Kidney (tissue), 22 donors: ENCODE measurements at places on chromosomes 7 and 10.

GRCh38 chr10:48192881-48193450 lies 81.5 kb downstream of the FRMPD2 start:
- DNase-seq: no peak

DNA sequence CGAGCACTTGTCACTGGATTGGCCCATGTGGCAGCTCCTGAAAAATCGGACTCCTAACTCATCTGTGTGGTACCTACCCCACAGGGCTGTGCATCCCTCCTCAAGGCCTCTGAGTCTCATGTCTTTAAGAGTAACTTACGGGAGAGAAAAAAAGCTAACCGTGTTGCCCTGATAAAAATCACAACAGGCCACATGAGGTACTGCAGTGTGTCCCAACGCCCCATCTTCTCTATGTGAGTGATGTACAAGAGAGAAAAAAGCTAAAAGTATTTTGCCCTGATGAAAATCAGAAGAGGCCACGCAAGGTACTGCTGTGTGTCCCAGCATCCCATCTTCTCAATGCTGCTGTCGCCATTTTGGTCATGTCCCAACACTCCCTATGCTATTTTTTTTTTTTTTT lies 41.2 kb upstream of the ADRB1 start:
- no peak for DNase-seq

DNA sequence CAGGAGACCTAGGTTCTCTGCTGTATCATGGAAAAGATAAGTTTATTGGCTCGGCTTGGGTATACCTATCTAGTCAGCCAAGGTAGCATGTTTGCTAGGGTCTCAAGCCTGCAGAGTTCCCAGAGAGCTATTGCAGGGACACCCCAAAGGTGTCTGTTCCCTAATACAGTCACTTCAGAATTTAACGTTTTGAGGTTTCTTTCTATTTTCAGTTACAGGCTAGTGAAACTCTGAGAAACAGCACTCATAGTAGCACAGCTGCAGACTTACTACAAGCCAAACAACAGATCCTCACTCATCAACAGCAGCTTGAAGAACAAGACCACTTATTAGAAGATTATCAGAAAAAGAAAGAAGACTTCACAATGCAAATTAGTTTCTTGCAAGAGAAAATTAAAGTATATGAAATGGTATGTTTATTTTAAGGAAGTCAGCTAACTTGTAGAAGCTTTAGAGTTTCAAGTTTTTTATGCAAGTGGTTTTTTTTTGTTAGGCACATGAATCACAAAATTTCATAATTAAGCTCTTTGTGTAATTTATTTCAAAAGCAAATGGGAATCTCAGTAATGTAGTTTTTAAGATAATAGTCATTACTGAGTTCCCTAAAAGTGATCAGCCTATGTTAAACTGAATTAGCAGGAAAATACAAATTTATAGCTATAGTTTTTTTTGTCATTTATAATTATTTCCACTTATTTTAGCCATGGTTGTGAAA lies 54.9 kb downstream of the AKAP9 start:
- no peak for DNase-seq

- no peak for DNase-seq
Observed at GRCh38 chr10:63697956-63698786, 177.0 kb downstream of the REEP3 start.

- DNase-seq: no peak
Observed at GRCh38 chr7:47715631-47716068, 133.7 kb upstream of the TNS3 start.

- no peak for DNase-seq
Observed at GRCh38 chr10:102150970-102151773, 1.0 kb upstream of the NOLC1 start.

DNA sequence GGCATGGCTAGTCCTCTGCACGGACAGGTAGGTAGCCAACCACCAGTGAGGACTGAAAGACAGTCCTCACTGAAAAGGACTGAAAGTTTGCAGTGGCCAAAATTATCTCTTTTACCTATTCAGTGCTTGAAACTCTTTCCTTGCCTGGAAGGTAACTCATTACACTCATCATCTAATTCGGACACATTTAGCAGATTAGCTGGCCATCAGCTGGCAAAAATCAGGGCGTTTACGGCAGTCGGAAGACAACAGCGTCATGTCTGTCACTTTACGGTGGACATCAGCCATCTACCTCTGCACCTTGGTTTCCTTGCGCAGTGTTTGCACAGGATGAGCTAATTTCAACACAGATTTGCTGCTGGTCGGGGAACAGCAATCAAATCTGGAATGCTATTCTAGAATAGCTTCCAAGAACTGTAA lies 740 bp downstream of the ANXA7 start:
- no peak for DNase-seq
